ENCODE measurements at places on chromosomes 4 and X.

- DNase-seq, result no peak
Measured at GRCh38 chr4:98574816-98575215, 83.6 kb downstream of the TSPAN5 start.

DNA sequence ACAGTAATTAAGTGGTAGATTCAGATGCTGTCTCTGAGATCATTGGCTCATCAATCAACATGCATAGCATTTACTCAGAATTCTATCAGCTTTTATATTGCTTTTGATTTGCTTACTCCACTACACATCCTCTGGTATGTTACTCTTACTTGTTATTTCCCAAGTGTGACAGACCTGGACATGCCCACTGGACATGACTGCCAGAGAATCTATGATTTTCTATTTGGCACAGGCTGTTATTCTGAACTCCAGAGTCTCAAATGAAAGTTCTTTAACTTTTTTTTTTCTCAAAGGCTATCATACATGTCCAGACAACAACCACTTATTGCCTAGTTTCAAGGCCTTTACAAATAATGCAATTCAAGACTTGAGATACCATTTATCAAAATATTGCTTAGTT, 116.1 kb upstream of the ARHGAP24 start:
- DNase-seq, result no peak

- DNase-seq, result no peak
Measured at GRCh38 chr4:169921237-169921636, 105.0 kb downstream of the MFAP3L start.

- no peak for DNase-seq
Measured at GRCh38 chrX:119695535-119696050, 2.6 kb upstream of the SEPTIN6 start.

- DNase-seq, result no peak
Measured at GRCh38 chr4:147480891-147481576, at the start of gene EDNRA. Gene EDNRA (plus strand): TSS chr4:147481097. CDS start chr4:147485682, 4,585 bp downstream.

DNA sequence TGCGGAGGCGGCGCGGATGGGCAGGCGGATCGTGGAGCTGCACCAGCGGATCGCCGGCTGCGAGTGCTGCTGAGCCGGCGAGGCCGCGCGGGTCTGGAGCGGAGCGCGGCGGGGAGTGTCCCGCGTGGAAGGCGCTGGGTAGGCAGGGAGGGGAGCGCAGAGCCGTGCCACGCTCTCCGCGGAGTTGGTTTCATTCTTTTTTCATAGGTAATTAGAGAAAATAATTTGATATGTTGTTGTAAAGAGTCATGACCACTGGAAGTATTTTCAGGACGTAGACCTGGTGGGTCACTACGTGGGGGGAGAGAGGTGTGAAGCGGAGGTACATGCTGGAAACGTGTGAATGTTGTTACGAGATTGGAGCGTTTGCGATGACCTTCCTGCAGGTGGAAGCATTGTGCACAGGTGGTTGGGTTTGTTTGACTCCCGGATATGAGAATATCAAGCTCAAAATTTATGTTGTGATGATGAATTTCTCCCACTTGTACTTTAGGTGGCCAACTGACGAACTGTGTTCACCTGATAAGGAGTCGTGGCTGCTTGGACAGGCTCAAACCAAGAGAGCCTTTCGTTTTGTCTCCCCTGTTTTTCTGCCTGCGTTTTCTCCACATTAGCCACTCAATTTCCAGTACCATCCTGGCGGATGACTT, 19.1 kb upstream of the S100P start:
- DNase-seq, result no peak

DNA sequence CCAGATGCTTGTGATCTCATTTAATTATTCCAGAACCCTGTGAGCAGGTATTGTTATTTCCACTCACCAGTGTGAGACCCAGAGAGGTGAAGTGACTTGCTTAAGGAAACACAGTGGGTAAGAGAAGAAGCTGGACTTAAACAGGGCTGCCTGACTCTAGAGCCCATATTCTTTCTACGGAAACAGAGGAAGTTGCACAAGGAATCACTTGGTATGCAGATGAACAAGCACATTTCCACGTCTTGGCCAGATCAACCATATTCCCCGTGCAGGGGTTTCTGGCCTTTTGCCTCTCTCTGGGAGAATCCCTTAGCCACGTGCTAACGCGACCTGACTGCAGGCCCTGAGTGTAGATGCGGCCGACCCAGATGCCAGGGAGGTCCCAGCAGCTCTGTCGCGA, 195.5 kb upstream of the ATP6AP2 start:
- DNase-seq, result peak; percentile 42

DNA sequence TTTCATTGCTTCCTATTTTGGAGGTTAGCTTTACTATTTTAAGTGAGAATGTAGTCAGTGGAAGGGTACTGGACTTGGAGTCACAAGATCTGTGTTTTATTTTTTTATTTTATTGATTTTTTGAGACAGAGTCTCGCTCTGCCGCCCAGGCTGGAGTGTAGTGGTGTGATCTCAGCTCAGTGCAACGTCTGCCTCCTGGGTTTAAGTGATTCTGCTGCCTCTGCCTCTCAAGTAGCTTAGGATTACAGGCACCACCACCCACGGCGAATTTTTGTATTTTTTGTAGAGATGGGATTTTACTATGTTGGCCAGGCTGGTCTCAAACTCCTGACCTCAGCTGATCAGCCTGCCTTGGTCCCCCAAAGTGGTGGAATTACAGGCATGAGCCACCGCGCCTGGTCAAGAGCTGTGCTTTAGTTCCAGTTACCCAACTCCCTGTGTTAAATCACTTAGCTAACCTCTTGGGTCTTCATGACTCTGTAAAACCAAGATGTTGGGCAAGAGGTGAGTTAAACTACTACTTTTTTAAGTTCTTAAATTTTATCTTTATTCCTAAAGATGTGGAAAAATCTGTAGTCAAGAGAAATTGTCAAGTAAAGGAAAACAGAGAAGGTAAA, 11.2 kb downstream of the USP9X start:
- peak; percentile 46 for DNase-seq

DNA sequence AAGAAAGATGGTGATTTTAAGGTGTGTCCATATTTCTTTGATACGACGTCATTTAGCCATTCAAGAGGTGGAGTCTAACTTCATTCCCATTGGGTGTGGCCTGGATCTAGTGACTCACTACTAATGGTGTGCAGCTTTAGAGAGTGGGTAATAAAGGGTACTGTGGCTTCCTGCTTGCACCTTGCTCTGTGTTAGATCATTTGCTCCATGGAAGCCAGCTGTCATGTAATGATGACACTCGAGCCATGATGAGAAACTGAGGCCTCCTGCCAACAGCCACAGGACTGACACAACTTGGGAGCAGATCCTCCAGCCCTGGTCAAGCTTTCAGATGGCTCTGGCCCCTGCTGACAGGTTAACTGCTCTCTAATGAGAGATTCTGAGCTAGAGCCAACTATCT, 82.0 kb downstream of the UNC5C start:
- no peak for DNase-seq

GRCh38 chr4:26051240-26051639, 137.2 kb downstream of the SMIM20 start:
- DNase-seq, result no peak

- DNase-seq, result peak; percentile 87
Measured at GRCh38 chr4:4539481-4539880, 2.4 kb downstream of the STX18 start.

GRCh38 chr4:152684007-152684406, 4.2 kb upstream of the TMEM154 start:
- no peak for DNase-seq

- no peak for DNase-seq
Measured at GRCh38 chr4:124633285-124633941, 79.1 kb downstream of the ANKRD50 start.

GRCh38 chr4:84342161-84342560, 156.9 kb downstream of the NKX6-1 start:
- no peak for DNase-seq

GRCh38 chr4:36815536-36815935, 429.0 kb upstream of the NWD2 start:
- no peak for DNase-seq

GRCh38 chr4:100417565-100417964, 100.3 kb downstream of the EMCN start:
- DNase-seq, result no peak

DNA sequence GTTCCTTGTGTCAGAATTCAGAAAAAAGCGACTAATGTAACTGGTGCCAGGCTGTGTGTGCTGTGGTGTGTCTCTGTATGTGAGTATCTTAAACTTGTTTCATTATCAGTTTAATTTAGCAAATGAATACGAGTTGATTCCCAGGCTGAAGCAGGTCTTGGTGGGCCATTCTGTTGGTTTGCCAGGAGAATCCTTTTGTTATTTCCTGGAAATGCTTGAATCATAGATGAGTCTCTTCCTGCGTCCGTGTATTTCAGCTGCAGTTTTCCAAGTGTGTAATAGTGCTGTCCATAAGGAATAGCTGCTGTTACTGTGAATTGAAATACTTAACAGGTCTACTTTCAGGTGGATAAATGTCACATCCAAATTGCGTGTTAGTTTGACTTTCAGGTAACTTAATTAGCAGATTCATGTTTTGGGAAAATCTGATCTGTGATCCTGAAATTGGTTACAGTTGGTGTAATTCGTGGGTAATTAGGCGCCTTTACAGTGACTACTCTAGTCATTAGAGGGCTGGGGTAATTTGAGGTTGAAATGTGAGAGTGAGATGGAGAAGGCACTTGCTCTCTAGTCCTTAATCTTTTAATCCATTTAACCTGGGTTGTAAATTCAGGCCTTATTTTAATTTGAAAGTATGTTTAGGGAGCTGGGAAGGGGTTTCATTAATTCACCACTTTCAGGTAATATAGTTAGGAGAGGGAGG, 23.8 kb downstream of the TMEM131L start:
- DNase-seq, result no peak

- peak; percentile 60 for DNase-seq
Measured at GRCh38 chr4:87838890-87839591, 6.3 kb downstream of the MEPE start.

GRCh38 chrX:56793521-56794320, 64.7 kb downstream of the NBDY start:
- no peak for DNase-seq

DNA sequence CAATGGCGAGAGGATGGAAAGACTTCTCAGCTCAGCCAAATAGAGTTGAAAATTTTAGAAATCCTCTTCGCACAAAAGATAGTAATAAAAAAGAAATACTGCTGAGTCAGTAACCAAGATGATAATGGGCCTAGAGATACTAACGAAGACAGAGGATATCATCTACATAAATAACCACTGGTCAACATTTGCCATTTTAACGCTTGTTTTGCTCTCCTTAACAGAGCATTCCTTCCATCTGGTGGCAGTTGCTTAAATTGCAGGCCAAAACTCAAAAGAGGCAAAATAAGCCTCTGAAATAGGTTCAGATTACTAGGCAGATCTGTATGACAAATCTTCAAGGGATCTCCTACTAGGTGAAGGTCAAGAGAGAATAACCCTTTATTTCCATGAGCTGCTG, 51.7 kb upstream of the MCF2 start:
- peak; percentile 1 for DNase-seq

GRCh38 chrX:86192827-86193226, 44.6 kb downstream of the DACH2 start:
- no peak for DNase-seq

DNA sequence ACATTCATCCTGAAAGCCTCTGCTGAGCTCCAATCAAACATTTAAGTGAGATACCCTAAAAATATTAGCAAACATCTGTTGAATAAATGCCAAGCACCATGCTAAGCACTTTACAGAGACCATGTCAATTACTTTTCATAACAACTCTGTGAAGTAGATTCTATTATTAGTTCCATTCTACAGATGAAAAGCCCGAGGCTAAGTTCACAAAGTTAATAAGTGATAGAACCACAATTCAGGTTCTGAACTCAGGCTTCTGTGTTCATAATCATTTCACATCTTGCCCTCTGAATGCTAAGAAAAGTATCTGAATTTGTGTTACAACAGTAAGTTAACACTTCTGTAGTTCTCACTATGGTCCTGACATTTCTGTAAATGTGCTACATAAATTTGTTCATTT, 27.4 kb downstream of the SEL1L3 start:
- no peak for DNase-seq

DNA sequence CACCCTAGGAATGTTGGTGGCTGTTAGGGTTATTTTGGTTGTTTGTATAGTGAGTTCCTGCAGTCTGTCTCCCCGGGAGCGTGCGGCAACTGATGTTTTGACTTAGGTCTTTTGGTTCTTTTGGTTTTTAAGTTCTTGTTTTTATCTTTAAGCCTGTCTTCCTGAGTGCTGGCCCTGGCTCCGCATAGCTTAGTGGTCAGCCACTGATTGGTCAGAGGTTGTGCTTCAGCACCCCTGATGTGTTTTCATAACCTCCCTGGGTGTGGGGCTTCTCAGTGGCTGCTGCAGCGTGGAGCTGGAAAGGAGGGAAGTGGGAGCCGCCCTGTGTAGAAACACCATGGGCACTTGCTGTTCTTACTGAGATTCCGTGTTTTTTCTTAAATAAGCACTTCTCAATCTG, 5.1 kb downstream of the PIGG start:
- no peak for DNase-seq

DNA sequence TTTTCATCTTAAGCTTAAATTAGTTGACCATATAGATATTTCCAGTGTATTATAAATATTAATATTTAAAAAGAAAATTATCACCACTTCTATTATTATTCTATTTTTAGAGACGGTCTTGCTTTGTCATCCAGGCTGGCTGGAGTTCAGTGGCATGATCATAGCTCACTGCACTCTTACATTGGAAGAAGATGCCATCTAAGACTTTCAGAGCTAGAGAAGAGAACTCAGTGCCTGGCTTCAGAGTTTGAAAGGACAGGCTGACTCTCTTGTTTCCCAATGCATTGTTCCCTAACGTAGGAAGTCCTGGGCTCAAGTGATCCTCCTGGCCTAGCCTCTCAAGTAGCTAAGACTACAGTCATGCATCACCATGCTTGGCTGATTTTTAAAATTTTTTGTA, 75.9 kb downstream of the FIP1L1 start:
- no peak for DNase-seq

DNA sequence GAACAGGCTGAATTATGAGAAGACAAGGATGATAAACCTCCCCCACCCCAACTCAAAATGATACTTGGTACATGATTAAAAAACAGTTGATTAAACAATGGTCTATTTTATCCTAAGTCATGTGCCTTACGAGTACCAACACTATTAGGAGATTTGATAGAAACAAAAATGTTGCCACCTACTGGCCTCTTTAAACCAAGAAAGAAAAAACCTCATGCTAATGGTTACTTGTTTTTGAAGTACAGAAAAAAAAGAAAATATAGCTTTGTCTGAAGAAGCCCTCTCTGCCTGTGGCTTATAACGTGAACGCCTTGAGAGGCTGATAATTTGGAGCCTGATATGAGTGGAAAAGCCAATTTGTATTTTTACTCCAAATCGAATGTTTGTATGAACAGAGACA, 538.2 kb downstream of the DMD start:
- DNase-seq, result no peak

DNA sequence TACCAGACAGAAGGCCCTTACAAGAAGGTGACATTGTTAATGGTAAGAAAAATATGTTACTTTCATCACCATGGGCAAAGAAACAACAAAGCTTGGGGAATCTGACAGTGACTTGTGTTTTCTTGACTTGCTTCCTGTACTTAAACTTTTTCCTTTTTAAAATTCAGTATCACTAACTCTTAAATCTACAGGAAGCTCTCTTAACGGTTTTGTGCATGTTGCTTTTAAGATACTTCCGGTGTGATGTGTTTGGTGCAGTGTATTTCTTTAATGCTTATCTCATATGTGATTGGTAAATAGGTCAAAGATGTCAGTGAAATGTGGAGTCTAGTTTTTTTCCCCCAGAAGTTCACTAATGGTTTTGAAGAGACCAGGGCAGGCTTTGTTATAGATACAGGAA, 45.2 kb downstream of the ADH5 start:
- no peak for DNase-seq

- no peak for DNase-seq
Measured at GRCh38 chr4:163863082-163863481, 368.6 kb downstream of the TMA16 start.

All from inflammatory macrophage treated with lipopolysaccharide for 4 hours (primary cell).